ENCODE measurements at places on chromosomes 6 and 20.

DNA sequence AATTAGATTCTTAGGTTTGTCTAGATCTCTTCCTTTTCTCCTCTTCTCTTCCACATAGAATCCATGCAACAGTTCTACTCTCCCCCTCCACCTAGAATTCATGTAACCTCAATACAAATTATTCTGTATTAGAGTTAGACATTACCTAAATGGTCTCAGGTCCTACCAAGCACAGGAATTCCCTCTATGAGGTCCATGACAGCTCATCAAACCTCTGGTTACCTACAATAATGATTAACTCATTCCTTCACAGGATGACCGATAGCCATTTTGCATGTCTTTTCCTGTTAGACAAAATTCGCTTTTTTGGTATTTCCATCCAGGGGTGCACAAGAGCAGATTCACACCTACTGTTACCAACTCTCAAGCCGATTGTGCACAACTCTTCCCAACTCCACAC, 27.4 kb upstream of the BMP2 start:
- no peak for DNase-seq

DNA sequence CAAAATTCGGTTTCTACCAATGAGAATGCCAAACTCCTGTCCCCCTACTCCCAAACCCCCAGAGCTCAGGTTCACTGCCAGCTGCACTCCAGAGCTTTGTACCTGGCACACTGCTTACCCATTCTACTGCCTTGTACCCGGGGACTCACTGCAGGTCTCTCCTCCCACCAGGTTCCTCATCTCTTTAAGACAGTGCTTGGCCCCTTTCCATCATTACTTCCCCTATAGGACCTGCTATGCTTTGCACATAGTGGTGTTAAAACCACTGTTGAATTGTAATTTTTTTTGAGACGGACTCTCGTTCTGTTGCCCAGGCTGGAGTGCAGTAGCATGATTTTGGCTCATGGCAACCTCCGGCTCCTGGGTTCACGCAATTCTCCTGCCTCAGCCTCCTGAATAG, 25.9 kb downstream of the LYRM4 start:
- DNase-seq, result peak; percentile 48

DNA sequence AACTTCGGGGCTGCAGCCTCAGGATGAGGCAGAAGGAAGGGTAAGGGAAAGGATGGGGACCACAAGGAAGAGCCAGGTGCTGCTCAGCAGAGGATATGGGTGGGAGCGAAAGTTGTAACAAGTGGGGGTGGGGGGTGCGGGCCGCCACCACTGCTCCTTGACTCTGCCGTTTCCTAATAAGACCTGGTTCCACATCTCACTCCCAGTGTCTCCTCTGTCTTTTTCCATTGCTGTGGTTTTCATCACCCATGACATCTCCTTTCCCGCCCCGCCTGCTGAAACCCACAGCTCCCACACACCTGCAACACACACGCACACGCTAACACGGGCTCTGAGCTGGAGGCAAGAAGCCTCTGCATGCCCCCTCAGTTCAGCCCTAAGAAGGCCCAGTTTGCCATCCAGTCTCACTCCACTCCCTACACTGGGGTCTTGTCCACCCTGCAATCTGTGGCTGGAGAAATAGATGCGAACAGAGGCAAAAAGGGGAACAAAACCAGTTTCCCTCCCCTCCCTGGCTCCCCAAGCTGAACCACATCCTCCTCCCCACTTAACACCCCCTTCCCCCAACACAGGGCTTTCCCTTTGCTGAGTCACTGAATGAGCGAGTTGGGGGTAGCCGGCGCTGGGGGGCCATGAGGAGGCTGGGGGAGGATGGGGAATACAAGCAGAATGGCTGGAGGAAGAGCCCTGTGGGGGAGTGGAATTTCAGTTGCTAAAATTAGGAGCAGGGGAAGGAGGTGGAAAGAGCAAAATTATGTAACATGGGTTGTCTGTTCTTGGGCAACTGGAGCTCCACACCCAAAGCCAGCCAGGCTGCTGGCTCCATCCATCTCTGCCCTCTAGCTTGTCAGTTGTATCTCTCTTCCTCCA, 11.5 kb downstream of the NFKBIL1 start:
- peak; percentile 99 for DNase-seq

- no peak for DNase-seq
Measured at GRCh38 chr20:58579819-58580473, 64.7 kb upstream of the APCDD1L start.

- DNase-seq, result no peak
Measured at GRCh38 chr6:168150551-168151320, 71.7 kb upstream of the FRMD1 start.

DNA sequence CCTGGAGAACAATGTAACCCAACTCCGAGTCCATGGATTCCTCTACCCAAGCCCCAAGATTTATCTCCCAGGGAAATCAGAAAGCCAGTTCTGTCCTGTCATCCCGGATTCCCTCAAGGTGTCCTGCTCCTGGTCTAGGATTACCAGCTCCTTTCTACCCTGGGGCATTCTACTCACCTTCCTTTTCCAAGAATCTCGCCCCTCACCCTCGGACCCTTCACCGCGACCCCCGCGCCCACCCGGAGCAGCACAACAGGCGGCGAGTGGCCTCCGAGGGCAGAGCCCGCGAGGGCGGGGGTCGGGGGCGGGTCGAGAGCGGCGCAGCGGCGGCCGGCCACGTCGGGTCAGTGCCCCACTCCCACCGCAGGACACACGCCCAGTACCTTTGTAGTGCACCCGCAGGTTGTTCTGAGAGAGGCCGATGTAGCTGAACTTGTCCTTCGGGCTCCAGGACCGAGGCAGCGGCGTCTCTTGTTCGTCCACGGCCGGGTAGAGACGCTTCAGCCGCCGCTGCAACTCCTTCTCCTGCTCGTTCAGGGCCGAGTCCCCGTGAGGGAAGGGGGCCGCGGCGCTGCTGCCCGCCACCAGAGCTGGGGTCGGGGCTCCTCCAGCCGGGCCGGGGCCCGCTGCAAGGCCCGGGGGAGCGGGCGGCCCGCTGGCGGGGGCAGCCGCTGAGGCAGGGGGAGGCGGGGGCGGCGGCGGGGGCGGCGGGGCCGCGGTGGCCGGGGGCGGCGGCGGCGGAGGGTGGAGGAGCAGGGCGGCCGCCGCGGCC, 897 bp downstream of the RANBP9 start:
- no peak for DNase-seq

DNA sequence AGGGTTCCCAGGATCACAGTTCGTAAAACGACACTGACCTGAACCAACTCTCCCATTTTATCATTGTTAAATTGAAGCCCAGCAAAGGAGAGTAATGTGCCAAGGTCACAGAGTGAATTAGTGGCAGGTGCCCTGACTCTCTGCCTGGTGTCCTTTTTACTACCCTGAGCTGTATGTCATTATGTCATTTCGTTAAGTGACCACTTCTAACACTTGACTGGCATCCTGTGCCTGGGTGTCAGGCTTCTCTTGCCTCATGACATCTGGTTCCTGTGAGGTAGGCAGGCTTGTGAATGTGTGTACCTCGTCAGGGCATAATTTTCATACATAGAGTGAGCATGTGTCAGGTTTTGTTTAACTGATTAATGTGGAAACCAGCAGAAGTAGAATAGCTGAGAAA, 48.6 kb downstream of the RALY start:
- DNase-seq, result no peak

GRCh38 chr6:119333707-119334295, 15.8 kb downstream of the MAN1A1 start:
- DNase-seq, result no peak

GRCh38 chr6:57267586-57268293, 45.6 kb upstream of the RAB23 start:
- peak; percentile 64 for DNase-seq

DNA sequence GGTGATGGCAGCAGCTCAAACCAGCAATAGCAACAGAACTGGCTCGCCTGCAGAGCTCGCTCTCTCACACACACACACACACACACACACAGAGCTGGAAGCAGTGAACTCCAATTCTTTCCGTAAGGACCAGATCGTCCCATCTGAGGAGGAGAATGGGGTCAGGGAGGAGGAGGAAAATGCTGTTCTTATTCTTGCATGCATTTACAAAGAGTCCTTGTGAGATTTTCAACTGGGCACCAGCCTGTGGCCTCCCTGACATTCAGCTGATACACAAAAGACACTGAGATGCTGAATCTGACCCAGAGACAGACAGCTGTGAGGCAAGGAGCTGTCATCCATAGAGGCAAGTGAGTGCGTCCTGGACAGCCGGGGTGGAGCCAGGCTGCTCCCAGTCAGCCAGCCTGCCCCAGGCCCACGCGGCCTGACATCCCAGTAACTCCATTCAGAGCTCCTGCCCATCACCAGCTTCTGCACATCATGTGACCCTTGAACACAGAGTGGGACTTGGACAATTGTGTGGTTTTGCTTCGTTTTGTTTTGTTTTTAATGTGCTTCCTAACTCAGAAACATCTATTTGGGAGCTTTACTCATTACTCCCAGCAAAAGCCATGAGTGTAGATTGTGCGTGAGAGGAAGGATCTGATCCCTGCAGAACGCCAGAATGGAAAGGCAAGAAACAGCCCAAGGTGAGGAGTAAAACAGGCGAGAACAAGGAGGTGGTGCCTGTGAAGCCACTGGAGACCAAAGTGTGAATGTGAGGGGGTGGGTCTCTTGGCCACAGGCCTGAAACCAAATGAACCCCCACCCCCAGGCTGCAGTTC, 2.1 kb downstream of the SERPINB9 start:
- no peak for DNase-seq

DNA sequence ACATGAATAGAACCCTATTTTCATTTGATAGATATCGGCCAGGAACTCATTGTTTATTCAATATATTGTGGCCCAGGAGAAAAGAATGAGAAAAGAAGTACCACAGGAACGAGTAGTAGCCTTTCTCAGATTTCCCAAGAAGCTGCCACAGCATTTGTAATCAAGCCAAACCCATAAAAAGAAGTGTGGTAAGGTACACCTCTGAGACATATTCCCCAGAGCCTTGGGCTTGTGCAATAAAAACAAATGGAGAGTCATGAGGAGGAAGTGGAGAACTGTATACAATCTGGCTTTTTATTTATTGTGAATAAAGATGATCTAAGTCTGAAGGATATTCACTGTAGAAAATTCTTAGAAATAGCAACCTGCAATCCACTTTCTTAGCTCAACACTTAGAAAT, 36.7 kb downstream of the KIF6 start:
- DNase-seq, result no peak

DNA sequence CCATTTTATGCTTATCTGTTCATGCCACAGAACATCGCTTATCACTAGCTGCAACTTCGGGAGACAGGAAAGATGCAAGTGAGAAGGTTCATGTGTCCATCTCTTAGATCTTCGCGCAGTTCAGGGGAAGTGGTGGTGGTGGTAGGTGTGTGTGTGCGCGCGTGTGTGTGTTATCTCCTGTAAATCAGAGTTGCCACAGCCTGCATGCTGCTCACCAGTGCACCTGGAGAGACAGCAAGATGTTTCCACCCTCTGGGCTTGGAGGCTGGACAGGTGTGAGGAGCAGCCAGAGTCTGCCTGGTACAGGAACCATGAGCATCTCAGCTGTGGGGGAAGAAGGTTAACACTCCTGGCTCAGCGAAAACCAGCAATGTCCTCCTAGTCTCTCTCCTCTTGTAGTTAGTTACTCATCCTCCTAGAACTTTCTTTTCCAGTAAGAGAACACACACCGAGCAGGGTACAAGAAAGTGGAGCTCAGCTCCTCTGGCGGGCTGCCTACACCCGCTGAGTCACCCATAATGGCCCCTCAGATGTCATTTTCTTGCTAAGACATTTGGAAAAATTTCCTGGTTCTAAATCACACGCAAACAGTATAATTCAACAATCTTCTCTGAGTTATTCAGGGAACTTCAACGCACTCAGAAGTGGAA, 5.1 kb upstream of the TUBB1 start:
- no peak for DNase-seq

DNA sequence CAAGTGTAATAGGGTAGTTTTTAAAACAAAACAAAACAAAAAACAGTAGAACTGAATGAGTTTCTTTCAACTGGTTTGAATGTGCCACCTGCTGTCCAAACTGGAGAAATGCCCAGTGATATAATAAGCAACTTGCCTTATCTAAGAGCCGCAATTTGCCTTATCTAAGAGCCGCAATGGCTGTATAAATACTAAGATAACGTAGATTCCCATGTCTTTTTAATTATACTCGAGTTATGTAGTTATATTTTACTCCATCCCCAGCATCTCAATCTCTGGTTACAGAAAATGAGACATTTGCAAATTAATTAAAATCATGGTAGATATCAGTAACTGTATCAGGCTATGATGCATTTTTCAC, 67.2 kb downstream of the RPP40 start:
- DNase-seq, result peak; percentile 70

GRCh38 chr6:14722704-14723103, 523.2 kb upstream of the JARID2 start:
- no peak for DNase-seq

- DNase-seq, result no peak
Measured at GRCh38 chr20:23640018-23640601, 2.4 kb upstream of the CST3 start.

DNA sequence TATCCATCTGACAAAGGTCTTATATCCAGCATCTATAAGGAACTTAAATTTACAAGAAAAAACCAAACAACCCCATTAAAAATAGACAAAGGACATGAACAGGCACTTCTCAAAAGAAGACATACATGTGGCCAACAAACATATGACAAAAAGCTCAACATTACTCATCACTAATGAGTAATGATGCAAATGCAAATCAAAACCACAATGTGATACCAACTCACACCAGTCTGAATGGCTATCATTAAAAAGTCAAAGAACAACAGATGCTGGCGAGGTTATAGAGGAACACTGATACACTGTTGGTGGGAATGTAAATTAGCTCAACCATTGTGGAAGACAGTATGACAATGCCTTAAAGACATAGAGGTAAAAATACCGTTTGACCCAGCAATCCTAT, 13.9 kb downstream of the MACROD2 start:
- DNase-seq, result no peak

GRCh38 chr6:145175470-145175869, 559.9 kb downstream of the EPM2A start:
- no peak for DNase-seq

DNA sequence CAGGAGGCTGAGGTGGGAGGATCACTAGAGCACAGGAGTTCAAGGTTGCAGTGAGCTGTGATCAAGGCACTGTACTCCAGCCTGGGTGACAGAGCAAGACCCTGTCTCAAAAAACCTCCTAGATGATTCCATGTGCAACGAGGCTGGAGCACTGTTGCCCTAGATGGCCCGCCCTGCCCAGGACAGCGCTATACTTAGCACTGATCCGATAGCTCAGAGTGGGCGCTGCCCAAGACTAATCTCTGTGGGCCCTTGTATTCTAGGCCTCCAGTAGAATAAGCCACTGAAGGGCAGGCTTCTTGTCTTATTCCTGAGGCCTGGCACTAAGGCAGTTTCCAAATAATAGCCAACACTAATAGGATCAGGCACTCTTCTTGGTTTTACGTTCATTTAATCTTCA, 41.0 kb downstream of the STK35 start:
- DNase-seq, result no peak

DNA sequence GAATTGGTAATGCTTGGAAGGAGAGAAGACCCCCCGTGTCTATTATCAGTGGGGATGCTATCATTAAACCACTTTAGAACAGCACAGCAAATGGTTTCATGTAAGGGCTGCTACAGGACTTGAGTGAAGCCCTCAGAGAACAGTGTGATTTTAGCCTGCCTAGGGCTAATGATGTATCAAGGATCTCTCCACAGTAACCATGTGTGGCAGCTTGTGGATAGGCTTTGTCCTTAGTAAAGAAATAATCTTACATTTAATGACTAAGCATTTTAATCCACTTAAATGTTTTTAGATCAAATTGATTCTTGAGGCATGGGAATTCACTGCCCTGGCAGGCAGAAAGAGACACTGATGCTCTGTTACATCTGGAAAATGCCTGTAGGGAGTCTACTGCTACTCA, 495.1 kb downstream of the NKAIN2 start:
- DNase-seq, result no peak
